Astrocyte (in vitro differentiated cells and primary cell): ENCODE measurements at places on chromosomes 5 and 9. TPM values are rescaled to one million over a fixed set of nuclear protein-coding genes. Genes with fewer than 3 reads are reported as not detected.
A peak's percentile ranks its signal among the peaks of the same experiment; 100 is the strongest.

SLIT3 gene
- 20.7 and 33.0 TPM in 2 replicates for total RNA-seq

SPINK7 gene
- total RNA-seq: not detected in 2 replicates

SLC45A2 gene
- 0.82 and 0.98 TPM in 2 replicates for total RNA-seq

AK8 gene
- total RNA-seq: 0.27 and 0.84 TPM in 2 replicates

SLC46A2 gene
- not detected in 2 replicates for total RNA-seq

RAB3C gene
- 0.45 and 1.3 TPM in 2 replicates for total RNA-seq

PCDHB2 gene
- 44.3 and 50.7 TPM in 2 replicates for total RNA-seq

IFNK gene
- not detected in 2 replicates for total RNA-seq

DNA sequence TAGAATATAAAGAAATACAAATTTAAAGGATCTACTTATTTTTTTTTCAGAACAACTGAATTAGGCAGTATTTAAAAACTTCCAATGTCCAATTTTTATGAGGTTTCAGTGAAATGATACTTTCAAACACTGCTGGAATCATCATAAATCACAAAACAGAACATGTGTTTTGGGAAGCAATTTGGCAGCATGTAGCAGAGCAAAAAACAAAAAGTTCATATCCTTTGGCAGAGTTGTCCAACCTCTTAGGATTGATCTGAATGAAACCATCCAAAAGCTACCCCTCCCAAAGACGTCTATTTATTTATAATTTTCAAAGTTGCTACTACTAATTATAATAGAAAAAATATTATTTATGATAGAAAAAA lies 192.4 kb upstream of the PUM3 start:
- no peak for DNase-seq
- no peaks in the 10 kb centered on the region for H3K27me3 ChIP-seq
- no peak overlapping the region for H3K27ac ChIP-seq
- H3K4me3 ChIP-seq: no peak overlapping the region
- H3K4me1 ChIP-seq: no peaks in the 10 kb centered on the region
- H3K36me3 ChIP-seq: no peaks in the 10 kb centered on the region

DNA sequence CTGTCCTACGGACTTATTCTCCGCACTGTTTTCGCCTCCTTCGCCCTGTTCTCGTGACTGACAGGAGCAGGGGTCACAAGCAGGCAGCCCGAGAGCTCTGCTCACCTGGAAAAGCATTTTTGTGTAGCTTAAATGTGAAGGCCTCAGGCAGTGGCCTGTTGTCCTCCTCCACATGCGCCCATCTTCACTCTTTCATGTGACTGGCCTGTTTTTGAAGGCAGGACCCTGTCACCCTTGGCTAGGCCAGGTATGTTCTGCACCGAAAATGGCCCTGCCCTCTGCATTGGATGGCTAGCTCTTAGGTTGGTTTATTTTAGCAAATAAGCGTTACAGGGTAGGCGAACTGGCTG lies 614 bp upstream of the CPLANE1 start:
- DNase-seq: no peak
- peak overlapping the region; percentile 89 for H3K4me3 ChIP-seq
- H3K36me3 ChIP-seq: no peaks in the 10 kb centered on the region

DNA sequence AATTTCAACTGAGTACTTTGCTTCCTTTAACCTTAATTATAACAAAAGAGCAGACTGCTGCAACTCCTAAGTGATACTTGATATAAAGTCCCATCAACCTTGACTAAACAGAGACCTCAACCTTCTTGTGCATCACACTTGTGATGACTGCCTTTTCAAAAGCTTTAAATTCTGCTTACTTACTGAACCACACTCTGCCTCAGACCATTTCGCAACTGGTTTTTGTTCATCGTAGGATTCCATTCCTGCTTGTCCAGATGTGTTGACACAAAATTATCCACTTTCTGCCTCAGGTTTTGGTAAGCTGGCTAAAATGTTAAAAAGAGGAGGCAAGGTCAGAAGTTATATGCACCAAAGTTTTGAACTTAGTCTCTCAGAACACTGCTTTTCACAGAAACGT lies 3.5 kb downstream of the BOD1 start:
- no peak for DNase-seq
- no peaks in the 10 kb centered on the region for H3K27me3 ChIP-seq
- H3K36me3 ChIP-seq: peaks cover 32% of the 10 kb centered on the region
- no peak overlapping the region for H3K27ac ChIP-seq
- peaks cover 14% of the 10 kb centered on the region for H3K4me1 ChIP-seq

- no peaks in the 10 kb centered on the region for H3K27me3 ChIP-seq
- H3K4me1 ChIP-seq: peaks cover 19% of the 10 kb centered on the region
- no peak for DNase-seq
- no peak overlapping the region for H3K27ac ChIP-seq
- H3K4me3 ChIP-seq: no peak overlapping the region
- no peaks in the 10 kb centered on the region for H3K36me3 ChIP-seq
These were observed 92.6 kb downstream of the CDKN2A start for GRCh38 chr9:21901546-21901945.

- no peak for DNase-seq
- H3K36me3 ChIP-seq: no peaks in the 10 kb centered on the region
- H3K27ac ChIP-seq: no peak overlapping the region
- peaks cover 10% of the 10 kb centered on the region for H3K4me1 ChIP-seq
- H3K4me3 ChIP-seq: peak overlapping the region; percentile 39
These were observed 6.8 kb upstream of the TRIM41 start for GRCh38 chr5:181215997-181216989.

GRCh38 chr9:109399258-109399767 lies 78.5 kb upstream of the EPB41L4B start:
- no peak overlapping the region for H3K4me3 ChIP-seq
- H3K27me3 ChIP-seq: peaks cover 2% of the 10 kb centered on the region
- H3K27ac ChIP-seq: no peak overlapping the region
- DNase-seq: no peak
- no peaks in the 10 kb centered on the region for H3K36me3 ChIP-seq

- H3K36me3 ChIP-seq: no peaks in the 10 kb centered on the region
- no peak for DNase-seq
- no peak overlapping the region for H3K27ac ChIP-seq
- H3K4me3 ChIP-seq: no peak overlapping the region
- peaks cover 4% of the 10 kb centered on the region for H3K4me1 ChIP-seq
These were observed 34.0 kb downstream of the RASGEF1C start for GRCh38 chr5:180175015-180175431.

DNA sequence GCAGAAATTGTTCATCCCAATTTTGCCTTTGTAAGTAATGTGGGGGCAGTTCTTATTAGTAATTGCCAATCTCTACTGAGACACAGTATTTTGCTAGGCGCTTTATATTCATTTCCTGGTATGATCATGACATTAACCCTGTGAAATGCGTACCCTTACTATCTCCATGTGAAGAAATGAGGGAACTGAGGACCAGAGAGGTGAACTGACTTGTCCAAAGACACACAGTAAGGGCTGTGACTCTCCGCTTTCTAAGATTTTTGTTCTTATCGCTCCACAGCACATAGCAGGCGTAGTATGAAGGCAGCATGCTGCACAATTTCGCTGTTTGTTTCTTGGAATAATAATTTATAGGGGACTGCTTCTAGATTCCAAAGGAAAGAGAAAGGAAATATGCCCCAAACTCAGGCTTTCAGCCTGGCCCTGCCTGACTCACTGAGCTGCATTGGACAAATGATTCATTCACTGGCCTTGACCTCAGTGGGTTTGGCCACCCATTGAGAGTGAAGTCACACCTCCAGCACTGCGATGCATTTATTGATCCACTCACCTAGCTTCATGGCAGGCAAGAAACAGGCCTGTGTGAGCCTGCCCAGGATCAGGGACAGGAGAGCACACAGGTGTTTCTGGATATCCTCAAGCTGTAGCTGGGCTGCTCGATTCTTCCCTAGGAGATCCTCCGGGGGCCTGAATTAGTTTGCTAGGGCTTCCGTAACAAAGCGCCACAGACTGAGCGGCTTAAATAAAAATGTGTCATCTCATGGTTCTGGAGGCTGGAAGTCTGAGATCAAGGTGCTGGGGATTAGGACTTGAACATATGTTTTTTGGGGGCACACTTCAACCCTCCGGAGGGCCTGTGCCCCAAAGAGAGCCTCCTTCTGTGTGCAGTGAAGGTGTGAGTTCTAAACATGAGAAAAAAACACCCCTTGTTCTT lies 7.2 kb upstream of the DUSP1 start:
- no peaks in the 10 kb centered on the region for H3K27me3 ChIP-seq
- DNase-seq: peak; percentile 89
- H3K36me3 ChIP-seq: no peaks in the 10 kb centered on the region
- H3K4me3 ChIP-seq: peak overlapping the region; percentile 40

DNA sequence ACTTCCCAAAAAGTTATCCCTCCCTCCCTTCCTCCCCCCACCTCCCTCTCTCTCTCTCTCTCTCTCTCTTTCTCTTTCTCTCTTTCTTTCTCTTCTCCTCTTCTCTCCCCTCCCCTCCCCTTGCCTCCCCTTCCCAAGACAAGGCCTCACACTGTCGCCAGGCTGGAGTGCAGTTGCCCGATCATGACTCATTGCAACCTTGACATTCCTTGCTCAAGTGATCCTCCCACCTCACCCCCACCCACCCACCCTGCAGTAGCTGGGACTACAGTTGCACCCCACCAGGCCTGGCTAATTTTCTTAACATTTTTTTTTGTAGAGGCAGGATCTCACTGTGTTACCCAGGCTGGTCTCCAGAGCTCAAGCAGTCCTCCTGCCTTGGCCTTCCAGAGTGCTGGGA lies 32.8 kb downstream of the VPS13A start:
- peak; percentile 25 for DNase-seq
- no peaks in the 10 kb centered on the region for H3K27me3 ChIP-seq

DNA sequence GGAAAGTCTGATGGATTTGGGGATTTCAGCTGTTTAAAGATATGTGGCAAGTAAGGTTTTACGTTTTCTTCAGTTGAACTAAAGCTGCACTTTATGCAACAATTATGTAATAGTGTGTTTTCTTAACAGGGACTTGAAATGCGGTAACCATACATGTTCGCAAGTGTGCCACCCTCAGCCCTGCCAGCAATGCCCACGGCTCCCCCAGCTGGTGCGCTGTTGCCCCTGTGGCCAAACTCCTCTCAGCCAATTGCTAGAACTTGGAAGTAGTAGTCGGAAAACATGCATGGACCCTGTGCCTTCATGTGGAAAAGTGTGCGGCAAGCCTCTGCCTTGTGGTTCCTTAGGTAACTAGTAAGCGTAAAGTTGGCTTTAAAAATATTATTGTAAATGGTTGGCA lies 28.5 kb downstream of the NFX1 start:
- H3K36me3 ChIP-seq: peaks cover 34% of the 10 kb centered on the region
- H3K27me3 ChIP-seq: no peaks in the 10 kb centered on the region
- H3K27ac ChIP-seq: no peak overlapping the region
- H3K4me3 ChIP-seq: no peak overlapping the region

DNA sequence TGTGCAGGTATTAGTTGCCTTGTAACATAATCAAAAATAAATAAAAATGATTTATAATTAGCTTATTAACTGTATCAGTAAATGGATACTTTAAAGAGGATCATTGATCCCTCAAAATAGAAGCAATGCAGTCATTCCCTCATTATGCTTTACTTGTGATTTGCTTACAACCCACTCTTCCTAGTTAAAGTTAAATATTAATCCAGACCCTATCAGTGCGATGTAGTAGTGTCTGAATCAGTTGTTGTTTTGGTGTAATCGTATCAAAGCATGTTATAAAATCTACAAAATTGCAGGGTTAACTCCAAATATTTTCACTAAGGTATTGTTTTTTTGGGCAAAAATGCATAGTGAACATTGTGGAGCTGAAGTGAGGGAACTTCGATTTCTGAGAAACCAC lies 17.6 kb downstream of the TENT4A start:
- H3K36me3 ChIP-seq: no peaks in the 10 kb centered on the region
- DNase-seq: no peak
- H3K27ac ChIP-seq: no peak overlapping the region
- peaks cover 39% of the 10 kb centered on the region for H3K4me1 ChIP-seq
- no peaks in the 10 kb centered on the region for H3K27me3 ChIP-seq

GRCh38 chr5:89437450-89438435 lies 554.8 kb upstream of the MEF2C start:
- H3K27ac ChIP-seq: peak overlapping the region; percentile 17
- H3K4me1 ChIP-seq: peaks cover 5% of the 10 kb centered on the region
- H3K4me3 ChIP-seq: no peak overlapping the region
- DNase-seq: peak; percentile 83

- no peak overlapping the region for H3K4me3 ChIP-seq
- no peak overlapping the region for H3K27ac ChIP-seq
- H3K27me3 ChIP-seq: peaks cover 3% of the 10 kb centered on the region
- no peak for DNase-seq
These were observed 21.1 kb upstream of the IGFBPL1 start for GRCh38 chr9:38445154-38446043.
